ENCODE measurements at places on chromosomes 7 and 10.

- DNase-seq: no peak
Measured at GRCh38 chr10:36473122-36473521, 652.3 kb upstream of the ANKRD30A start.

DNA sequence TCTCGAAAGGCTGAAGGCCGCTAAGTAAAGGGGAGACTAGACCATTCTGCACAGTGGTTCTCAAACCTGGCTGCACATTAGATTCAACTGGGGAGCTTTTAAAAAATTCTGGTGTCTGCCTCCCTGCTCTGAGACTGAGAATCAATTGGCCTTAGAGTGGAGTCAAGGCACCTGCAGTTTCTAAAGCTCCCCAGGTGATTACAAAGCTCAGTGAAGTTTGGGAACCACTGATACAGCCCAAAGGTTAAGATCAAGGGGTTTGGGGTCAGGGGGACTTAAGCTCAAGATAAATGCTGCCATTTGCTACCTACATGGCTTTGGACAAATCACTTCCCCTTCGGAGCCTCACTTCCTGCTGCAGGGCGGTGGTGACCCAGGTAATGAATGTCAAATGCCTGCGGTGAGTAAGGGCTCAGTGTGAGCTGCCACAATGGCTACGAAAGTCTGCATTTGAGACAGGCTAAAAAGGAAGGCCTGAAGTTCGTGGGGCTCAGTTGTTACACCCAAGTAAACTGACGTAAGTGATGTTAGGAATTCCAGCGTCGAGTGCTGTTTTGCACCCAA, 72.3 kb downstream of the TLL2 start:
- DNase-seq: no peak

DNA sequence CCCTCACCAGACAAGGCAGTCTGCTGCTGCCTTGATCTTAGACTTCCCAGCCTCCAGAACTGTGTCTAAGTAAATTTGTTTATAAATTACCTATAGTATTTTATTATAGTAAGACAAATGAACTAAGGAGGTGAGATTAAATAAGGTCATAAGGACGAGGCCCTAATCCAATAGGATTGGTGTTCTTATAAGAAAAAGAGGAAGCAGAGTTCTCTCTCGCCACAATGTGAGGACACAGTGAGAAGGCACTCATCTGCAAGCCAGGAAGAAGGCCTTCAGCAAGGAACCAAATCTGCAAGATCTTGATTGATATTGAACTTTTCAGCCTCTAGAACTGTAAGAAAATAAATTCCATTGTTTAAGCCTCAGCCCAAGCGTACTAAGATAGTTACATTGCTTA, 6.1 kb upstream of the ZNF438 start:
- DNase-seq: no peak

GRCh38 chr7:16402940-16403339, 18.4 kb downstream of the CRPPA start:
- DNase-seq: no peak

- DNase-seq: no peak
Measured at GRCh38 chr7:156544919-156545715, 95.5 kb upstream of the RNF32 start.

DNA sequence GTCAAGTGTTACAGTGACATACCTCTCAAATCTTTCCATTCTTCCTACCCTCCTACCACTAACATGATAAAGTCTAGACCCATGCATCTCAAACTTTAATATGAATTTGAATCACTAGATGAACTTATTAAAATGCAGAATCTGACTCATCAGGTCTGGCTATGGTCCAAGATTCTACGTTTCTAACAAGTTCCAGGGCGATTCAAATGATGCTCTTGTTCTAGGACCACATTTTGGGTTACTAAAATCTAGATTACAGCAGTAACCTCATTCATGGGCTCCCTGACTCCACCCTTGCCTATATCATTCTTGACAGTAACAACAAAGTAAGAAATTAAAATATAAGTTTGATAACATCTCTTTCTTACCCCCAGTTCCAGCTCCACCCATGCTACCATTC, 124.8 kb upstream of the LSM8 start:
- no peak for DNase-seq

Data from cortex of kidney (tissue), 1 donor.